ENCODE measurements at places on chromosomes 11 and 22.

DNA sequence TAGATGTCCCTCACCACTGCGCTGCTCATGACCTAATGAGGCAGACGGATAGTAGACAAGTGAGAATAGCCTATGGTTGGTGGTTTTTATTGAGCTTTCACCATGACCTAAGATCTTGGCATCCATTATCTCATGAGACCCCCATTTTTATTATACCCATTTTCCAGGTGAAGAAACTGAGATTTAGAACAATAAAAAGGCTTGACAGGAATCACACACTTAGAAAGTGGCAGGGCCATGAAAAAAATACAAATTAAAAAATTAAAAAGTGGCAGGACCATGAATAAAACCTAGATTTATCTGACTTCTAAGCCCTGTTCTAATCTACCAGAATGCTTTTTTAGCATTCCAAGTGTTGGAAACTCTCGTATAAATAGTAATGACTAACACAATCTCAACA, 1.1 kb downstream of the LRRC55 start:
- no peak for DNase-seq

GRCh38 chr11:57647960-57648800, 1.5 kb downstream of the YPEL4 start:
- no peak for DNase-seq

GRCh38 chr22:27455526-27455925, 346.0 kb downstream of the MN1 start:
- DNase-seq, result no peak

GRCh38 chr11:9823887-9824385, 160.1 kb downstream of the SWAP70 start:
- no peak for DNase-seq

DNA sequence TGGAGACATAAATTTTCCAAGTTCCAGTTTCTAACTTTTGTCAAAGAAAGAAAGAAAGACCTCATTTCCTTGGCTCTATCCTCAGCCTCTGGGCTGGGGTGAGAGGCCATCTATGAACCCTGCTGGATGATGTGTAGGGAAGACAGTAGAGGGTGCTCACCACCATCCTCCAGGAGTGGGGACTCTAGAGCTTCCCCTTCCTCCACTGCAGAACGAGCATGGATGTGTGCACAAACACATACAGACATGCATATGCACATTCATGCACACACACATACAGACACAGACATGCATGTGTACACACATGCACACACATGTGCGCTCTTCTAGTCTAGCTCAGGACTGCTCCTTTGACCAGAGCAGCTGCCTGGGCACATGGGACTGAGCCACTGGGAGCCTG, 565.8 kb downstream of the BUD13 start:
- no peak for DNase-seq

GRCh38 chr11:112837162-112837826, 123.9 kb upstream of the NCAM1 start:
- DNase-seq, result no peak

- no peak for DNase-seq
These were observed 118.2 kb downstream of the ABTB2 start for GRCh38 chr11:34239465-34240149.

DNA sequence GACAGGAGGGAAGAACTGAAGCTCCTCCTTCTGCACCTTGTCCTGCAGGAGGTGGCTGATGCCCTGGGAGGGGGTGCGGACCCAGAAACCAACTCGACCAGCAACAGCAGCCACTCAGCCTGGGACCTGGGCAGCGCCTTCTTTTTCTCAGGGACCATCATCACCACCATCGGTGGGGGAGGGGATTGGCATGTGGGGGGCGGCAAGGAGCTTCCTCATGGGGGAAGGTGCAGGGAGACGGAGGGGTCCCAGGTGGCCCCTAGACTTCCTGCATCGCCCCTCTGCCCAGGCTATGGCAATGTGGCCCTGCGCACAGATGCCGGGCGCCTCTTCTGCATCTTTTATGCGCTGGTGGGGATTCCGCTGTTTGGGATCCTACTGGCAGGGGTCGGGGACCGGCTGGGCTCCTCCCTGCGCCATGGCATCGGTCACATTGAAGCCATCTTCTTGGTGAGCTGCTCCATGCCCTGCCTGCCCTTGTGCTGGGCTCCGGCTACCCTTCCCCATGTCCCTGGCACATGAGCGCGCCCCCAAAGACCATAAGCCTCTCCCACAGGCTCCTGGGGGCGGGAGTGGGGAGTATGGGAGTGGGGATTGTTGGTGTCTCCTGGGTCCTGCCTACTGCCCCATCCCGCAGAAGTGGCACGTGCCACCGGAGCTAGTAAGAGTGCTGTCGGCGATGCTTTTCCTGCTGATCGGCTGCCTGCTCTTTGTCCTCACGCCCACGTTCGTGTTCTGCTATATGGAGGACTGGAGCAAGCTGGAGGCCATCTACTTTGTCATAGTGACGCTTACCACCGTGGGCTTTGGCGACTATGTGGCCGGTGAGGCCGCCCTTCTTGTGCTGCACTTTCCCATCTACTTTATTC, 3.1 kb upstream of the CATSPERZ start:
- DNase-seq, result no peak

DNA sequence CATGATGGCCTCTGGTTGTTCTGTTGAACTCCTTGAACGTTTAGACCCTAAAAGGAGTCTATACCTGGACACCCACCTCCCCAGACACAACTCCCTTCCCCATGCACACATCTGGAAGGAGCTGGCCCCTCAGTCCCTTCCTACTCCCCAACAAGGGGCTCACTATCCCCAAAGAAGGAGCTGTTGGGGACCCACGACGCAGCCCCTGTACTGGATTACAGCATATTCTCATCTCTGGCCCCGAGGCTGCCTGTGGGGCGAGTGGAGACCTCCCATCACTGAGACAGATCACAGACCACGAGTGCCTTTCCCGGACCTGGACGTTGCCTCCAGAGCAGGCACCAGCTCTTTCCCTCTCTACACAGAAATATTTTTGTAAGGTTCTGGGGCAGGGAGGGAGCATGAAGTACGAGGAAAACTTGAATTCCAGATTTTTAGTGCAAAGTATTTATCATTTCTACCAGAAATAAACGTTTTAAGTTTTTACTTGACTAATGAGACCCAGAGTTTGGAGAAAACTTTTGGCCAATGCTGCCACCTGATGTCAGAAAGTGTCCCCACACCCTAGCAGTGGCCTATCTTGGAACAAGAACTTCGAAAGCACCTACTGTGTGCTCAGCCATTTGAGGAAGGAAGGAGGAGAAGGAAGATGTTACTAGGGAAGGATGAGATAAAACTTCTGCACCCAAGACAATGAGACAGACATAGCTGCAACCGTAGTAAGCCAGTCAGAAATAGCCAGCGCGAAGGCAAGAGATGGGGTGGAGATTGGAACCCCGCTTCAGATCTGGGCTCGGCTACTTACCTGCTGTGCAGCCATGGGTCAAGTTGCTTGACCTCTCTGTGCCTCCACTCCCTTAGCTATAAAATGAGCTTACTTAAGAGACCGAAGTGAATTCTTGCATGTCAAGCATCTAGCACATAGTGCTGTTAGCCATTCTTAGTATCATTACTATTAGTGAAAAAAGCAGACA, 10.2 kb upstream of the POU2F3 start:
- no peak for DNase-seq

DNA sequence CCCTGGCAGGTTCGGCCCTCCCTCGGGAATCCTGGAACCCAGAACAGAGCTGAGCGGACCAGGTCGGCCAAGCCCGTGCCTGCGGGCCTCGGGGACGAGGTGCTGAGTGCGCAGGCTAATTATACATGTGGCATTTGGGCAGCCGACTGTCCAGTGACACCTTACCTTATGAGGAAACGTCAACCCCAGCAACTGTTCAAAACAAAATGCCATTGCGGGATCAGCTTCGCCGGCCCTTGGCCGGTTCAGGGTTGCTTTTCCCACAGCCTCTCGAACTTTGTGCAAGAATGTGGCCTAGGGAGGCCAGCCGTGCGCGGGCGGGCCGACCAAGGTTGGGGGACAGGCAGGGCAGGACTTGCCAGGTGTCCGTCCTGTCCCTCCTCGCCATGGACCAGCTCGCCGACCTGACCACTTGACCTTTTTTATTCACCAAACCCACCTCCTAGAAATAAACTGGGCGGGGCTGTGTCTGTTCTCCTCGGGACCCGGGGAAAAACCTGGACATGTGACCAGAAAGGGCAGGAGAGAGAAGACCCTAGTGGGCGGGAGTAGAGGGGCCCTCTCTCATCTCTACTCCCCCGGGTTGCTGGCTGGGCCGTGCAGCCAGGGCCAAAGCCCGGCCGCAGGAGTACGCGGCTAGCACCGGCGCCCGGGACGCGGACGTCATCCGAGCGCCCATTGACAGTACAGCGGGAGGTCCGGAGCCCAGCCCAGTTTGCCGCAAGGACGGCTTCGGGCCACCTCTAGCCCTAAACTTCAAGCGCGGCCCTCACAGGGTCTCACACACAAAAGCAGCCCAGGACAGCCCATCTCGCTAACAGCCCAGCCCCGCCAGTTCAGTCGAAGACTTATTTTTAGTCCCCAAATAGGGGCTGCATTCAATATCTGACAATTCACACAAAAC, 134.3 kb upstream of the C11orf58 start:
- no peak for DNase-seq

GRCh38 chr22:38153821-38154562, 27.6 kb downstream of the PLA2G6 start:
- no peak for DNase-seq

GRCh38 chr11:66344550-66345315, at the start of gene BRMS1:
BRMS1 (minus strand) TSS chr11:66345104; CDS start chr11:66342234, 2,870 bp downstream.
- peak; percentile 95 for DNase-seq

GRCh38 chr11:85132851-85133585, 494.1 kb downstream of the DLG2 start:
- no peak for DNase-seq

DNA sequence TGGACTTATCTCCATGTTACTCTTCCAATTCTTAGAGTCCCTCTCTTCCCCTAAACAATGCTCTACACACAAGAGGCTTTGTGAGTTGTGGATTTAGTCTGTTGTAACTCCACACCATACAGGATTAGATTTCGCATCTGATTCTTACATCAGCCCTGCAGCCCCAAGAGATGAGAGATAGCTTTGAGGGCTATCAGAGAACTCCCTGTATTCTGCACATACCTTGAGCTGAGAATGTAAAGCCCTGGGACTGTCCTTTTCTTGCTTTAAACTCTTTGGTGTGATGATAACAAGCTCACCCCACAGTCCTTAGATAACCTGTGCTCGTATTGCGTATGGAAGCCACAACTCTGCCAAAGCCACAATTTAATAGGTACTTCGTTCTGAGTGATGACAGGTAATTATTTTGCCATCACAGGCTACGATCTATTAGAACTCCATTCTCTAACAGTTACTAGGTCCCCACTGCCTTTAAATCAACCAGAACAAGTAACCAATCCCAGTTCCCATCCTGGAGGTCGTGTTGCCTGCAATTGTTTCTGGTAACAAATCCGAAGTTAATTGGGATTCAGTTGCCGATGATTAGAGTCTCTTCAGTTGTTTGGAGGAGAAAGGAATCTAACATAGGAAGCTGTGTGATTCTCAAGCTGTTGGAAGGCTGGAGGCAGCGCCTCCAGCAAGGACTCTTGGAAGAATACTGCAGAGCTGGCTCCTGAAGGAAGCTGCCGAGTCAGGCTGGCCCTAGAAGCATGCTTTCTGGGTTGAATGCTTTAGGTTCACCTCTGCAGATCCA, 1.3 kb upstream of the PARVG start:
- DNase-seq, result no peak

GRCh38 chr11:6655790-6656583, at the start of gene DCHS1:
DCHS1 (minus strand) TSS chr11:6655809; CDS start chr11:6641613, 14,196 bp downstream.
- DNase-seq, result no peak
